ENCODE measurements at places on chromosomes 2 and 18.

DNA sequence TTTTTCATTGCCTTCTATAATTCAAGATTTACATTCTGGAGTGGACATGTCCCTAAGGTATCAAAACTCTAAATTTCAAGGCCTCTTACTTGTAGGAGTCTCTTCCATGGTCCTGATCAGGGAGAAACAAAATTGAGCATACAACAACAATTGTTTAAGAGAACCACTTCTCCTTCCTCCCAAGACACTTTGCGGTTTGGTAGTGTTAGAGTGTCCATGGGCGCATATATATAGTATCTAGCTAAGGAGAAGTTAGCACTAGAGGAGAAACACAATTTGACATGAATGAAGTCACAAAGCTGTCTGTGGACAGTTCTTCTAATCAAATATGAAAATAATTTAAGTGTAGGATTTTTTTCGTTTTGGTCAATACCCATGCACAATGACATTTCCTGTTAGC lies 349.1 kb upstream of the MAP2 start:
- DNase-seq, result no peak

DNA sequence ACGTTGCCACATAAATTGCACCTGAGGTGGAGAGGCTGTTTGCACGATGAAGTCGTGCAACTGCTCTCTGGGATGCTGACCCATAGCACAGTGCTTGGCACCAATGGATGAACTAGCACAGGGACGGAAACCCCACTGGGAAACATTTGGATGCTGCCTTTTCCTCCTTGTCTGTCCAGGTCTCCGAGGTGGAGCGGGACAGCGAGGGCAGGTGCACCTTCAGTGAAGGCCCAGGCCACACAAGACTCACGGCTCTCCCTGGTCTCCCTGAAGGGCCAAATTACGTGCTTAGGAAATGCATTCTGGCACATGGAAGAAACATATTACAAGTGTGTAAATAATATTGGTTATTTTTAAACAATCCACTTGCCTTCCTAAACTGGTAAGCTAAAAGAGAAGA lies 70.3 kb downstream of the TPO start:
- no peak for DNase-seq

- no peak for DNase-seq
Observed at GRCh38 chr2:200966770-200967169, 3.3 kb upstream of the ORC2 start.

DNA sequence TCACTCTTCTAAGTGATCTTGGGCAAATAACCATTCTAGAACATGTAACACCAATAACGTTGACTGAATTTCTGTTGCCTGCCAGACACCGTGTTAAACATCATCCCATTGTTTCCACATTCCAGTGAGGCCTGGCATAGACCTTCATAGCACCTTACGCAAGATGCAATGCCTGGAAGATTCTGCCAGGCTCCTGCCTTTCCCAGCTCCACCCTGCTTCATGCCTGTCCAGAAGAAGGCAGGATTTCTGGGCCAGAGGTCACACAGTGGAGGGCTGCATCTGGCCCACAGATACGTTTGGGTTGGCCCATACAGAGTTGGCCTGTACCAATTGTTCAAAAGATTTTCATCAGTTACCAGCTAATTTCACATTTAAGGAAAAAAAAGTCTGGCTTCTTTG lies 46.3 kb downstream of the EN1 start:
- DNase-seq, result no peak

DNA sequence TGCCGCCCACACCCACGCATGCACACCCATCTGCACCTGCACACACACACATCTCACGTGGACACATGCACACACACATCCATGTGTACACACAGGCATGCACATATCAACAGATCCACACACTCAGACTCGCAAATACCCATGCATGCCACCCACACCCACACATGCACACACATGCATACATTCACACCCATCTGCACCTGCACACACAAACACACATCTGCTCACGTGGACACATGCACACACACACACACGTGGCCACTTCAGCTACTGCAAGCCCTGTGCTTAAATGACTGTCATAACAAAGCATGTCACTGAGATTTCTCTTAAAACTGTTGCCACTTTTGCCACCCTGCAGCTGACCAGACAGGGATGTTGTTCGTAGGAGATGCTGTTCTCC lies 186.6 kb downstream of the SNTG2 start:
- no peak for DNase-seq

GRCh38 chr2:203798296-203799087 lies 69.1 kb upstream of the CTLA4 start:
- no peak for DNase-seq

DNA sequence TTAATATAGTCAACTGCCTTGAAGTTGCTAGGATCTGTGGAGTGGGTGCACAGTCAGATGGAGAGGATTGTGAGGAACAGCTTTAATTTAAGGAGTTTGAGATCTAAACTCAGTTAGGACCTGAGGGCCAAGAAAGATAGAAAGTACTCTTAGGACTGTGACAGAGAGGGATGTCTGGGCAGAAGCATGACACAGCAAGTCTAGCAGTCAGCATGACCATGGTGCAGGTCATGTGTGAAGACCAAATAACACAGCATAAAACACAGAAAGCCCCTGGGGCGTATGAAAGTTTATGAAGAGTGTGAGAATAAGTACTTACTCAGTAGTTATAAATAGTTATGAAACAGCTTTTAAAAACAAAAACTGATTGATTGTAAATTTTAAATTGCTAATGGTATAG lies 107.2 kb downstream of the GALNT1 start:
- no peak for DNase-seq

- DNase-seq, result no peak
Observed at GRCh38 chr2:170887496-170887895, 41.6 kb upstream of the GORASP2 start.

DNA sequence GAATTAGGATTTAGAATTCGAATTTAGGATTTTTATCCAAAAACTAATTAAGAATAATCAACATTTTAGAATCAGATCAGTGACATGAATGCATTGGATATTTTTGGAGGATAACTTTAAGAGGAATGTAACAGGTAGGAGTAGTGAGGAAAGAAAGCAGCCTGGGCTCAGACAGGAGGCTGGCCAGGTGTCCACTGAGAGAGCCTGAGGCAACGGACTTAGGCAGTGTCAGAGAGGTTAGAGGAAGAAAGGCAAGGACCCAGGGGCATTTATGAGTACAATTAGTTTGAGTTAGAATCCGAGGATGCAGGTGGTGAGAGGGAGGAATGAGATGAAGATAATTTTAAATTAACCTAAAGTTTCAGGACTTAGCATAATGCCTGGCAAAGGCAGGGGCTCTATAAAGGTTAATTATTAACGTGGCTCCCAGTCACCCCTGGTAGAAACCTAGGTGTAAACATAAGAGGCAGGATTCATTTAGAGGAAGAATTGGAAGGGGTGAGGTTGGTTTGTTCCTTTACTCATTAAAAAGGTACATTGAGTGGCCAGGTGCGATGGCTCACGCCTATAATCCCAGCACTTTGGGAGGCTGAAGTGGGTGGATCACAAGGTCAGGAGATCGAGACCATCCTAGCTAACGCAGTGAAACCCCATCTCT lies 507.1 kb downstream of the TMEM182 start:
- DNase-seq, result no peak

DNA sequence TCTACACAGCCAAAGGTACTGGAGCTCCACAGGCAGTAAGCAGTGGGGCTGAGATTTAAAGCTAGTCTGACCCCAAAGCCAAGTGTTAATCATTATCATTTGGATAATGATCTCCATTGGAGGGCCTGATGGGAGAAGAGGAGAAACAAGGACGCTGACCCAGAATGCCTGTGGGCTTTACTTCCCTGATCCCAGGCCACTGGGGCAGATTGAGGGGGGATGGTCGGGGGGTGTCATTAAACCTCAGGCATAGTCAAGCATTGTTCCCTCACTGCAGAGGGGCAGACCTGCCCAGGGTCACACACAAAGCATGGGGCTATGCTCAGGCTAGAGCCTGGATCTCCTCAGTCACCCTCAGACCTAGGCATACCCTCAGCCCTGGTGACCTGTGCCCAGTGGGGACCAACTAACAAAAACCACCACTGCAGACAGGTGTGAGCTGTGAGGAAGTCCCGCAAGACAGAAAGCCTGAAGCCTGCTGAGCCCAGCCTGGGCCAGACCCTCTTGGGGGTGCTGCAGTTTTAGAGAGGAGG lies 53.4 kb downstream of the SDC1 start:
- DNase-seq, result no peak

DNA sequence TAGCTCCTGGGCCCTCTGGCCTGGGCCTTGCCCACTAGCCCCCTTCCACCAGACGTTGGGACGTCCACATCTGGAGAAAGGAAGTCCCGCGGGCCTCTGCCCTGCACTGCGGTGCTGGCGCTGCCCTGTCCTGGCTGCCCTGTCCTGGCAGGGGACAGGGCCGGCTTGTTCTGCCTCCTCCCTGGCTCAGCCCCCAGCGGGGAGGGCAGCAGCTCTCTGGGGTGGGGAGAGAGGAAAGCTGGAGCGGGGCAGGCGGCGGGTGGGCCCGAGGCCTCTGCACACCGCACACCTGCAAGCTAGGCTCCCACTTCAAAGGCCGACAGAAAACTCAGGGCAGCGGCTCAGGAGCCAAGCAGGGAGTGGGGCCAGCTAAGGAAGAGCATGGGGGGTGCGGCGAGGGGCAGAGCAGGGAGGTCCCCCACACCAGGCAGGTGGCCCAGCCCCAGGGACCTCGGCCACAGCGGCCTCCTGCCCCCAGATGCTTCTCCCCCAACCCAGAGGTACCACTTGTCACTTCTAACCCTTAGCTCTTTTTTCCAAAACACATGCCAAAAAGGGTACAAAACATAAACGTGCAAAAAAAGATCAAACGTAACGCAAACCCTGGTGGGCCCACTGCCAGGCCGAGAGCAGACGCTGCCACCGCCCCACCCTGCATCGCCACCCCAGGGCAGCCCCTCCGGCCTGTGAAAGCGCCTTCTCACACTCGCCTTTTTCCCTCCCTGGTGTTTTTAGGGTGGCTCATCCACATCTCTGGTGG lies 13.5 kb downstream of the SNED1 start:
- DNase-seq, result peak; percentile 46

DNA sequence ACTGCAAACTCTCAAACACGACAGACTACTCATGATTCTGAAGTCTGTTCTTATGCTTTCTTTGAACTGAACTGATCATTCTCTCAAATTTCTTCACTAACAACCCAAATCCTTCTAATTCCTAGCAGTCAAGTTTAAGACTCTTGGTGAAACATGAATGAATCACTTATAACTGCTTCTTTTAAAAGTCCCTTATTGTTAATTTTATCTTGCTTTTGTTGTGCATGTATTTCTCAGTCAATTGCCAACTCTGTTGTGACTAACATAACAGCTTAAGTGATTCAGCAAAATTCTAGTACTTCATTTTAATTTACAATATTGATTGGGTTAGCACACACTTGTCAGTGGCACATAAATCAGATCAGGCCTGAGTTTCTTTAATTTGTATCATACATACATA lies 357.0 kb upstream of the FSIP2 start:
- DNase-seq, result no peak

DNA sequence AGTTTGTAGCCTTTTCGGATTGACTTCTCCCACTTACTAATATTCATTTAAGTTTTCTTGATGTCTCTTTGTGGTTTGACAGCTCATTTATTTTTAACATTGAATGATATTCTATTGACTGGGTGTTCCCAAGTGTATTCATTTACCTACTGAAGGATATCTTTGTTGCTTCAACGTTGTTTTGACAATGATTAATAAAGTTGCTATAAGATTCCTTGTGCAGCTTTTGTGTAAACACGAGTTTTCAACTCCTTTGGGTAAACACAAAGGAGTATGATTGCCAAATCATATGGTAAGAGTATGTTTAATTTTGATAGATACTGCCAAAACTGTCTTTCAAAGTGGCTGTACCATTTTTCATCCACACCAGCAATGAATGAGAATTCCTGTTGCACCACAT lies 1200.9 kb downstream of the DSC3 start:
- no peak for DNase-seq

- DNase-seq, result no peak
Observed at GRCh38 chr2:120299004-120299403, 46.4 kb downstream of the RALB start.

DNA sequence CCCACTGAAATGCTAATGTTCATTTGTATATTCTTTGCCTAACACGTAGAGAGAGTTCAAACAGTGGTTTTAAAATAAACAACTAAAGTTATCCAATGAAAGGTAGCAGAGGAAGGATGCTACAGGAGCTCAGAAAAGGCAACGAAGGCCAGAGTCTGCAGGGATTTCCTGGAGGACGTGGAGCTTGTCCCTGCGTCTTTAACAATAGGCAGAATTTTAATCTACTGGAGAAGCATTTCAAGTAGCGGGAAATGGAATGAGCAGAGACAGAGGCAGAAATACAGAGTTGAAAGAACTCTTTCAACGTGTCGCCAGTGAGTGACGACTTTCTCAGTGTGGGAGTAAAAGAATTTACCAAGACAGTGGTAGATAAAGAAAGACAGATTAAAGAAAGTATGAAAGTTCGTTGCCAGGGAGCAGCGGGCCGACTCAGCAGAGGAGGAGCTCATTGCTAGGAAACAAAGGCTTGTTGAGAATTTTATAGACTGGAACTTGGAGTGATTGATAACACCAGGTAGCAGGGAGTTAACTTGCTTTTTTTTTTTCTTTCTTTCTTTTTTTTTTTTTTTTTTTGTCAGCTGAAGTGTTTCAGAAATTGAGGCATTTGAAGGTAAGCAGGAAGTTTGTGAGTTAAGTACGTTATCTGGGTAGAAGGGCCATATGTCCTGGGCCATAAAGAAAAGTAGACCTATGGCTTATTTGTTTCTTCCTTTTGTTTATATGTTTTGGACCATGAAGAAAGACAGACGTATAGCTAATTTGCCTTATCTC lies 625 bp upstream of the NBAS start:
- no peak for DNase-seq

- no peak for DNase-seq
Observed at GRCh38 chr2:162676515-162676914, 162.1 kb downstream of the KCNH7 start.

GRCh38 chr18:22314420-22314819 lies 103.3 kb downstream of the CTAGE1 start:
- no peak for DNase-seq

GRCh38 chr2:127576433-127577207 lies 41.1 kb downstream of the MYO7B start:
- no peak for DNase-seq

- DNase-seq, result no peak
Observed at GRCh38 chr2:109721135-109721534, 73.0 kb upstream of the RGPD5 start.

GRCh38 chr2:142967060-142967459 lies 89.6 kb downstream of the KYNU start:
- DNase-seq, result no peak

GRCh38 chr2:184646593-184646992 lies 48.3 kb downstream of the ZNF804A start:
- DNase-seq, result no peak

Data from activated CD8-positive, alpha-beta memory T cell treated with anti-CD3 and anti-CD28 coated beads for 1 hour (primary cell).